ENCODE measurements at places on chromosomes 5 and 9. TPM values are rescaled to one million over a fixed set of nuclear protein-coding genes. Genes with fewer than 3 reads are reported as not detected.

GRCh38 chr5:139854953-139855352, 59.3 kb downstream of the PSD2 start:
- no peak for DNase-seq

GRCh38 chr5:104178829-104179456, 616.4 kb upstream of the NUDT12 start:
- peak; percentile 12 for DNase-seq

GRCh38 chr9:734831-735511, 106.5 kb upstream of the DMRT1 start:
- no peak for DNase-seq

LRRTM2 gene
- total RNA-seq, result 0.67 TPM

- DNase-seq, result no peak
Observed at GRCh38 chr5:15683332-15683731, 183.4 kb downstream of the FBXL7 start.

SLC36A2 gene
- not detected for total RNA-seq

DNA sequence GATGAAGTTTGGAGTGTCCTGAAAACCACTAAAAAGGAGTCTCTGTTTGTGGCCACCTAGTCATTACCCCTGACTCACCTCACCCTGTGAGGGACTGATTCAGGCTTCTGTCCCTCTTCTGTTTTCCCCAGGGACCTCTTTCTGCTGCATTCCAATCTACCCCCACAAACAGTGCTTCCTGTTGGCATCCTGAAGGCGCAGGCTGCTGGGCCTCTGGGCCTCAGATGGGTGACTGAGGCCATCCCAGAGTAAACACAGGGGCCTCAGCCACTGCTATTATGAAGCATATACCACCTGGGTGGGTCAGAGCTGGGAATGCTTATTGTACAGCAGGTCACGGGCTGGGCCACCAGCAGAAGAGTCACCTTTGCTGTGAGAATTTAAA, 20.0 kb downstream of the MORN5 start:
- DNase-seq, result no peak

GRCh38 chr9:76266649-76267283, 127.5 kb downstream of the RFK start:
- DNase-seq, result peak; percentile 12

- no peak for DNase-seq
Observed at GRCh38 chr5:159441441-159441840, 111.2 kb upstream of the IL12B start.

GRCh38 chr9:89638893-89639292, 34.1 kb downstream of the GADD45G start:
- no peak for DNase-seq

CMYA5 gene
- 24.5 TPM for total RNA-seq
